ENCODE measurements at places on chromosomes 7 and 10.
A peak's percentile ranks its signal among the peaks of the same experiment; 100 is the strongest.

- DNase-seq, result no peak
These were observed 59.9 kb upstream of the COBL start for GRCh38 chr7:51376420-51377092.

DNA sequence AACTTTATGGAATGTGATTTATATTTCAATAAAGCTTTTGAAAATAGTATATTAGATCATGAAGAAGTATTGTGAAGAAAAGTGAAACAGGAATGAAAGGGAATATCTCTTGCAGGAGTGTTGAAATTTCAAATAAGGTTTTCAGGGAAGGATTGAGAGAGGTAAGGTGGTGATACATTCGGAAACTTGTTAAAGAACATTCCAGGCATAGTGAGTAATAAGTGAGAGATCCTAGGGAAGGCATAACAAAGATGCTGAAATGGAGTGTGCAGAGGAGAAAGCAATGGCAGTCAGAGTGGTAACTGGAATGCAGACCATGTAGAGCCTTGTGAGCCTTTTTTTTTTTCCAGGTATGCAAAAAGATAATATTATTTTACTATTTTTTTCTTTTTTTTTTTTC lies 4.1 kb downstream of the OR9A4 start:
- no peak for DNase-seq

DNA sequence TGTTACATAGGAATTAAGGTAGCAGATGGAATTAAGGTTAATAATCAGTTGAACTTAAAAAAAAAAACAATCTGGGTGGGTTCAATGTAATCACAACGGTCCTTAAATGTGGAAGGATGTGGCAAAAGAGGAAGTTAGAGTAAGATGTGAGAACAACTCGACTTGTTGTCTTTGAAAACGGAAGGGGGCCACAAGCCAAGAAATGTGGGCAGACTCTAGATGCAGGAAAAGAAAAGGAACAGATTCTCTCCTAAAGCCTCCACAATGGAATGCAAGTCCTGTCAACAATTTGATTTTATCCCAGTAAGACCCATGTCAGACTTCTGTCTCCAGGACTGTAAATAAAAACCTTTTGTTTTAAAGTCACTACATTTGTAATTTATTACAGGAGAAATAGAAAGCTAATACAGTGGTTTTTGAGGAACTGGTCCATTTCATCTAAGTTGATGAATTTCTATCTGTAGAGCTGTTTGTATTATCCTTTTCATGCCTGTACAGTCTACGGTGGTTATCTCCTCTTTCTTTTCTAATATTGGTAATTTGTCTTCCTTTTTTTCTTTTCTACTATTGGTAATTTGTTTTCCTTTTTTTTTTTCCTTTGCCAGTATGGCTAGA lies 8.6 kb downstream of the MCMBP start:
- DNase-seq, result no peak

GRCh38 chr7:1752111-1752510 lies 82.0 kb downstream of the ELFN1 start:
- DNase-seq, result no peak

GRCh38 chr7:23788843-23789242 lies 78.8 kb downstream of the STK31 start:
- no peak for DNase-seq

DNA sequence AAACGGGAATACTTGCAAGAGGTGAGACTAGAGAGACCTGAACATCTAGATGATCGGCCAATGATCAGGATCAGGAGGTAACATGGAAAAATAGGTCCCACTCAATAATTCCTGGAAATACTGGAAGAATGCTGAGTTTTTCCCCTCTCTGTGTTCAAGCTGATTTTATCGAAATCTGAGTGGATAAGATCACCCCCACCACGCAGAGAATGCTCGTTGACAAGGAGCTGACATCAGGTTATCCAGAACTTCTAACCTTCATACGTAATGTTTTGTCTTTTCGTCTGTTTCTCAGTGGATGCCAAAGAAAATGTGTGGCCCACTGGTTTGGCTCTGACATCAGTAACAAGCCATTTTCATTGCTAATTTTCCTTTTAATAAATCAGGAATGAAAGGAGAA lies 58.5 kb upstream of the MKX start:
- no peak for DNase-seq

DNA sequence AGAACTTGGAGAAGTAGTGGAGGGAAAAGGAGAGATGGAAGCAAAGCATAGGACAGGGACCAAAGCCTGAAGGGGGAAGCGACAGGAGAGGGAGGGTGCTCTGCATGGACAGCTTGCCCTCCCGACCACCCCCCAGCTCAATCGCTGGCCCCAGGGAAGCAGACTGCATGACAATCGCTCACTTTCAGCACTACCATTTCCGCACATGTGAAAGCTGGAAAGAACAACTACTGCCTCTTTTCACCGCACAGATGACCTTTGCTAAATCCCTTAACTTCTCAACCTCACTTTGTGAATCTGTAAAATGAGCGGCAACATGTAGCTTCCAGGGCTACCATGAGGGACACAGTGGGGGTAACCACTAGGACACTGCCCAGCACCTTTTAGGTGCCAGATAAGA lies 17.1 kb downstream of the VOPP1 start:
- no peak for DNase-seq

DNA sequence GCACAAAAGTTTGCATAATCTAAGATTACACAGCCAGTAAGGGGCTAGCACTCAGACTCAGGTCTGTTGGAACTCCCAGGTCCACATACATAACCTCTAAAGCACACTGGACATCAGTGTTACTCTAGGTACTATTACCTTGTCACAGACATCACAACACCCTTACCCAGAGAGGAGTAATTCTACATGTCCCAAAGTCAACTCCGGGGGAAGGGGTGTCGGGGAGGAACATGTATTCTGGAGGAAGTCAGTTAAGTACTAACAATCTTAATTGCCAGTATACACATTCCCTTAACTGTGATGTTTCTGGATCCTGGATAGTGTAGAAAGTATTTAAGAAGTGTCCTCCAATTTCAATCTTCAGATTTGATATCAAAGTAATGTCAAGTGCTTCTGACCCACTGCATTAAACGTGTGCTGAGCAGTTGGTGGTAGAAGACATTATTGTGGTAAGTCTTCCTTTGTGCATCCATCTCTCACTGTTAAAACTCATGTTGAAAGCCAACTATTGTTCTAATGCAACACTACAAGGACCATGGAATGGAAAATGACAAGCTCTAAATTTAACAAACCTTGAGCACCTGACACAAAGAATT lies 155.4 kb downstream of the CRPPA start:
- DNase-seq, result no peak

GRCh38 chr10:89121764-89122020 lies 85.4 kb downstream of the CH25H start:
- no peak for DNase-seq

GRCh38 chr7:108515013-108515412 lies 10.9 kb downstream of the PNPLA8 start:
- no peak for DNase-seq

DNA sequence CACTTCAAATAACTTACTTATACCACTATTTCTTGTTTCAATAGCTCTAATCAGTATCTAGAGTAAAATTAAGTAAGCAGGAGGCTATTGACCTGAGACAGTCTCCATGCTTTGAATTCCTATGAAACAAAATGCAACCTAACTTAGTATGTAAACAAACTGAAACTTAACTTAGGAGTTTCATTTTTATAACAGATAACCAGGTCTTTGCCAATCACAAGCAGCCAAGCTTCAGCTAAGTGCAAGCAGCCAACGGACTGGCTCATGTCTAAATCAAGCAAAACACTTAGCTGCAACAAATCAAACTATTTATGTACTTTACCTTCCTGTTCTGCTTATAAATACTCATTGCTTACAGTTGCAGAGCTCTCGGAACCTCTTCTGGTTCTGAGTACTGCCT lies 4.4 kb upstream of the GSTK1 start:
- peak; percentile 67 for DNase-seq

DNA sequence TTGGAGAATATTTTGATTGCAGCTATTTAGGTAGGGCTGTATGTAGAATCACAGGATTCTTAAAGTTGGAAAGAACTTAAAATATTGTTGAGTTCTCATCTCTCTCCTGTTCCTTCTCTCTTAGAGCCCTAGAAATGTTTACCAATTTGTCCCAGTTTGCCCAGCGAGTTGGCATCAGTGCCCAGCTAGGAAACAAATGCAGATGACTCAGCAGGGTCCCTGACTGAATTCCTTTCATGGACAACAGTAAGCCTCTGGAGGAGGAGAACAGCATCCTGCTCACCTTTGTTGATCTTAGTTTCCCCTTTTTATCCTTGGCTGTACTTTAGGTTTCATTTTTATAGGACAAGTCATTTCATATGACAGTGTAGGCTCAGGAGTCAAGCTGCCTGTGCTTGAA lies 89.3 kb downstream of the SEC23IP start:
- DNase-seq, result no peak

DNA sequence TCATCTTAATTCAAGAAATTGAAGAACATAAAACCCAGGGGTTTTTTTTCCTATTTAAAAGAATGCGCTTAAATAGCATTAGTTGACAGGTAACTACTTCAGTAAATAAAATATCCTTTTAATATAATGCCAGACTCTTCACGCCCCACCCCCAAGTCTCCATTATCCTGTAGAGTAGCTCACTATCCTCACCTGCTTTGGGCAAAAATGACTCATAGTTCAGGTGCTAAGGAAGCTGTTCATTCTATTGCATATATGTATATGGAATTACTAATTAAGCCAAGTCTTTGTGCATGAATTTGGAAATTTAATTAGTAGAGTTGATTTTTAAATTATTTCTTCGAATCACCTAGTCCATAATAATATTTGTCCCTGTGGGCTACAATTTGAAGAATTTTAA lies 656.8 kb upstream of the ANKRD30A start:
- no peak for DNase-seq

DNA sequence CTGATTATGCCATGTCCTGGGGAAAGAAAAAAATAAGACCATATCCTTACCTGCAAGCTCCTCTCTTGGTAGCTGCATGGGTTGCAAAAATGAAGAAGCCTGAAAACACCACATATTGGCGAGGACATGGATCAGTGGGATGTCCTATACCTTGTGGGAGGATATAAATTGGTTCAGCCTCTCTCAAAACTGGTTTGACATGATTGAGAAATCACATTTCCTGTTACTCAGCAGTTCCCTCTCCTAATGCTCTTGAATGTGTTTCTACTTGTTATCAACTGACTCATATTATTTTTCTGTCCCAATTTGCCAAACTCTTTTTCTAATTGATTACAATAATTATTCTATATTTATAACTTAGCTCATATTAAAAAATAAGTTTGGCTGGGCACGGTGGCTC lies 380.2 kb downstream of the EXOC4 start:
- no peak for DNase-seq

DNA sequence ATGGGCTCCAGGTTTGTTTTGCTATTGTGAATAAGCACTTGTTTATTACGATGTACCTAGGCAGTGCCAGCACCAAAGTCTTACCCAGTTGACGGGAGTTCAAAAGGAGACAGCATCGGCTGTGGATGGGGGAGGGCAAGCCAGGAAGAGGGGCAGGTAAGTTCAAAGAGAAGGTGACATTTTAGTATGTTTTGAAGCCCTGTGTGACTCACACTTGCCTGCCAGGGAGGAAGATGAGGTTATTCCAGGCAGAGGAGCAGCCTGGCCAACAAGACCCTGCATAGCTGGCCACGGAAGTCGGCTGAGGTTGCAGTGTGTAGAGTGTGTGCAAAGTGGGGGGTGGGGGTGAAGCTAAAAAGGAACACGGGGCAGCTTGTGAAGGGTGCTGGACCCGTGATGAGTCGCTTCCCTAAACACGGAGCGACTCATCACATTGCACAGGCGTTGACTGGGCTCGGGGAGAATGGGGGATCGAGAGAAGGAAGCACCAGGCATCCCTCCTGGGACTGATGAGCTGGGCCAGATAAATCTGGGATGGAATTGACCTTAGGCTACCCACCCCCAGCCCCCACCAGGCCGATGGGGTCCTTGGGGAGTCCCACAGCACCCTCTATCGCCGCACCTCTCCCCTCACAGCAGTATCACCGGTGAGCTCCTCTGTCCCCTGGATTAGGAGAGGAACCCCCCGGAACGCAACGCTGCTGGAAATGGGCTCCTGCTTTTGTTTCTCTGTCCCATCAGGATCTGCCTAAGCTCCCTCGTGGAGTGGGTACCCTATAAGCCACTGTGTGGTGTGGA lies 97.9 kb upstream of the IKZF1 start:
- peak; percentile 90 for DNase-seq

GRCh38 chr7:20038676-20039075 lies 178.5 kb downstream of the MACC1 start:
- DNase-seq, result no peak

GRCh38 chr7:102967798-102968197 lies 55.0 kb downstream of the LRRC17 start:
- DNase-seq, result no peak

- DNase-seq, result no peak
These were observed 61.3 kb downstream of the RAPGEF5 start for GRCh38 chr7:22295402-22296264.

DNA sequence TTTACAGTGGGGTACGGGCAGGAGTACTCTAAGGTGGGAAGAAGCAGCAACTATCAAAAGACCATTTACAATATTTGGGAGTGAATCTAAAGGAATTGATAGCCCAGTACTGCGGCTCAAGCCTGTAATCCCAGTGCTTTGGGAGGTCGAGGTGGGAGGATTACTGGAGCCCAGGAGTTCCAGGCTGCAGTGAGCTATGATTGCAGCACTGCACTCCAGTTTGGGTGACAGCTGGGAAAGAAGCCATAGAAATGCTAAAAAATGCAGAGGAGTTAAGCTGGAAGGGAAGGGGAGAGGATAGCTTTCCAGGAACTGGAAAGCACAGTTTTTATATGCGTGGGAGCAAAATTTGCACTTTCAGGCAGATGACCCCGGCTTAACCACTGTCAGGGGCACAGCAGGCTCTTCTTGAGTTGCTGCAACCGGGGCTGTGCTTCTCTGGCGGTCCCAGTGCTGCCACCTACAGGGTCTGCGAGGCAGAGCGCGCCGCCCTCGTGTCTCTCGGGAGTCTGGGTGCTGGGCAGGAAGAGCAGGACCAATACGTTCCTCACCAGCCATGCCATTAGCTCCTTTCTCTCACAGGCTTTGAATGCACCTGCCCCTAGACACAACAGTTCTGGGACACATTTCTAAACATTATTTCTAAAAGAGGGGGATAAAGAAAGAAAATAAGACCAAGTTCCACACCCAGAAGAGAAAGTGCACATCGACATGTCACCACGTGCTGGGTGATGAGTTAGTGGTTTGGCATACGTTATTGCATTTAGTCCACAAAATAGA lies 10.1 kb upstream of the BMPER start:
- peak; percentile 58 for DNase-seq
